Heart right ventricle (tissue), 16 donors: ENCODE measurements at places on chromosomes 2 and 18. TPM values are rescaled to one million over a fixed set of nuclear protein-coding genes. Genes with fewer than 3 reads are reported as not detected.

DNA sequence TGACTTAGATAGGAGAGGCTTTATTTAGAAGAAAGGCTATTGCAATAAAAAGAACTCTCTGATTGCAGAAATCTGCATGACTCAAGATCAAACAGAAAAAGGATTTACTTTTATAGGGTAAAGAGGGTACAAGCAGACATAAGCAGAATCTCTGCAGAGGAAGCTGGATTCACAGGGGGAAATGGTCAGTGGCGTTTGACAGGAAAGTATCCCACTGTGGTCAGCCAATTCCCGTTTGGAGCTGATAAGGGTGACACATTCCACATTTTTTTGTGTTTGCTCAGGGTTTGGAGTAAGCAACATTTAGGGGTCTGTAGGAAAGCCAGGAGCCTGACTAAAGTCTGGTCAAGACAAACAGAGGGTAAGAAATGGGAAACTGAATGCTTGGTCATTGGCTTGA lies 23.9 kb upstream of the SCYGR5 start:
- no peak for DNase-seq

GRCh38 chr2:233446121-233446520 lies 91.8 kb downstream of the DGKD start:
- no peak for DNase-seq

DNA sequence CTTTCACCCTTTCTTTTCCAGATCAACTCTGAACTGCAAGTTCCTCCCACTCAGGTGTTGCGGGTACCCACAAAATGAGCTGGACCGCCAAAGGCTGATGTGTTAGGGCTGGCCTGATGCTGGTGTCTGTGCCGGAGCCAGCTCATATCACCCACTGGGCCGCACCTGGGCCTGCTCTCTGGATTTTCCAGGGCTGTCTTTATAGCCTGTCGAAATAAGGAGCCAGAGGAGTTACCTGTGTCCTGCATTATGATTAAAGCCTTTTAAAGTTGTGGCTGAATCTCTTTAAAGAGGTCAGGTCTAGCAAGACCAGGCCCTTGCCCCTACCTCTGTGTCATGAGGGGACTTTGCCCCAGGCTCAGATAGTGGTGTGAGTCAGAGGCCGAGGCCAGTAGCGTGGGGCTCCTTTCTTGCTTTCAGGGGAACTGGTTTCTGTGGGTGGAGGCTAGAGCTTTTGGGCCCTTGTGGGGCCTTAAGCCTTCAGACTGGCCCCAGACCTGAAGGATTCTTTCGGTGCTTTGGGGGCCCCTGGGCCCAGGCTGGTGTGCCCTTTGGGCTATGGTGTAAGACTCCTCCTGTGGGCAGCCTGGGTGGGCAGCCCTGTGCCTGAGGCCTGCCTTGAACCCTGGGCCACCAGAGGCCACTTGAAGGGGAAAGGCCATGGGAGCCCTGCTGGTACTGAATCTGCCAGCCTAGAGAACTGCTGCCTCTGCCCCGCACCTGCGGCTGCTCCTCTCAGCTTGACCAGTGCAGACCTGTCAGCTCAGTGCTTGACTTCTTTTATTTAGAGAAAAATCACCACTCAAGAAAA lies 21.3 kb downstream of the OTOF start:
- no peak for DNase-seq

GRCh38 chr18:46226461-46226860 lies 122.3 kb downstream of the HAUS1 start:
- no peak for DNase-seq

DNA sequence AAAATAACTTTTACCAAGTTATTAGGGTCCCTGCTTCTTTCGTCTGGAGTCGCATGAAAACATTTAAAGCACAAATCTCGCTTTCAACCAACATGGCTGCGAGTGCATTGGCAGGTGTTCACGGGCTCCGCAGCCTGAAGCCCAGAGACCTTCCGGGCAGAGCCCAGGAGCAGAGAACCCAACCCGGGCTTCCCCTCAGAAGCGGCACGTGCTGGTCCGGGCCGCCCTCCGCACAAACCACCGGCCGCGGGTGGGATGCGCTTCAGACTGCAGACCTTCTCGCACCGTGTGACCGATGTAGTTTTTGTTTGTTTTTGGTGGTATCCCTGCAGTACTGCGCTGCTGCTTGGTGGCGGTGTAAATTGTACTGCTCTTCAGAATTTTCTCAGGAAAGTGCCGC lies 105.6 kb upstream of the TPO start:
- DNase-seq = no peak

DNA sequence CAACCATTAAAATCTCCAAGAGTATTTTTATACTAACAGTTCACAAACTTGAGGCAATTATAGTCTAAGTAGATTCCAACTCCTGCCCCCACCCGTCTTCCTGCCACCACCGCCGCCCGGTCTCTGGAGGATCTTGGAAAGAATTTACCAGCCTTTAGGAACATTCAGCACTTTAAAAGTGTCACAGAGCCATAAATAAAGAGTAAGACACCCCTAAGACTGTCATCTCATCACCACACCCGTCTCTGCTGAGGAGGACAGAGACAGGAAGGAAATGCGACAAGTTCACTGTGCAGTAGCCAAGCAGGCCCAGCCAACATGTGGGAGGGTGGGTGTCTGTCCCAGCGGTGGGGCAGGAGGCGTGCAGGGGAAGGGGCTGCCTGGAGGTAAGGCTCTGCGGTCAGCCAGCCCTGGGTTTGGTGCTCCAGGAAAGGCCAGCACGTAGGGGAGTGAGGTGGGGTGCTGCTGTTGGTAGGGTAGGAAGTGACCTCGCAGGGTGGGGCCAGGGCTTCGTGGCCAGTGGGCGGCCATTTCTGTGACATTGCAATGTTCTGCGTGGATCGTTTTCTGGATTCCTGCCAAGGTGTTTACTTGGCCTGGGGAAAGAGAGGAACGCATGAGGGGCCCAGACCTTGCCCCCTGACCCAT lies 111.6 kb downstream of the FAM210A start:
- DNase-seq = peak; percentile 29

DNA sequence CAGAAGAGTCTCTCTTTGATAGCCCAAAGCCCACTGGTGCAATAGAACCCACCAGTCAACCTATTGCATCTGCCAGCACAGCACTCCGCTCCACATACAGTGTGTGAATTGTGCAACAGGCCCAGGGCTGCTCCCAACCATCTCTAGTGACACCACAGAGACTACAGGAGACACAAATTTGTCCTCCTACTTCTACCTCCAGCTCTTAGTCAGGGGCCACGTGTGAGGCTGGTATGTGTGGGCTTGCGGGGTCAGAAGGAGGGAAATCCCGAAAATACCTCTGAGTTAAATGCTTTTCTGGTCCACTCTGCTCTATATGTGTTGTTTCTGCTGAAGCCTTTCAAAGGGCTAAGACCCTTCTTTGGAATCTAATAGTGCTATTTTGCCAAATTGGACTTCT lies 18.0 kb downstream of the DGUOK start:
- DNase-seq = no peak

GRCh38 chr2:222992137-222992536 lies 59.9 kb upstream of the KCNE4 start:
- no peak for DNase-seq

GRCh38 chr2:222423186-222423585 lies 1.2 kb upstream of the SGPP2 start:
- no peak for DNase-seq

- no peak for DNase-seq
Observed at GRCh38 chr2:239277401-239278085, 123.3 kb downstream of the HDAC4 start.

GRCh38 chr2:230870544-230871360 lies 6.0 kb downstream of the ITM2C start:
- no peak for DNase-seq

GRCh38 chr2:176679061-176679669 lies 409.9 kb downstream of the MTX2 start:
- no peak for DNase-seq

- no peak for DNase-seq
Observed at GRCh38 chr18:64330161-64330560, 181.3 kb upstream of the LINC00305 start.

DNA sequence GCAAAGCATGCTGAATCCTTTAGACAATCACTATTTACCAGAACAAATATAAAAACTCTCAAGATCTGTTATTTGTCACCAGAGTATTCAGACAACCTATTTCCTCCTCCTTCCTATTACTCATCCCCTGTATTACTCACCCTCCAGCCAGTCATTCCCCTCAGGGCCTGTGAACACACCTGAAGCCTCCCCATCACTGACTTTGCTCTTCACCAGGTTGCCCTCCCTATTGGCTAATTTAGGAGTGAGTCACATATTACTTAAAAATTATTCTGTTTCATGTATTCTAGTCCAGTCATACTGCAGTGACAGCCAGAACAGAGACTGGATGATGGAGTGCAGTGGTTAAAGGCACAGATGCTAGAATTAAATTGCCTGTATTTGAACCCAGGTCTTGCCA lies 3.7 kb upstream of the ATG16L1 start:
- DNase-seq = no peak

DNA sequence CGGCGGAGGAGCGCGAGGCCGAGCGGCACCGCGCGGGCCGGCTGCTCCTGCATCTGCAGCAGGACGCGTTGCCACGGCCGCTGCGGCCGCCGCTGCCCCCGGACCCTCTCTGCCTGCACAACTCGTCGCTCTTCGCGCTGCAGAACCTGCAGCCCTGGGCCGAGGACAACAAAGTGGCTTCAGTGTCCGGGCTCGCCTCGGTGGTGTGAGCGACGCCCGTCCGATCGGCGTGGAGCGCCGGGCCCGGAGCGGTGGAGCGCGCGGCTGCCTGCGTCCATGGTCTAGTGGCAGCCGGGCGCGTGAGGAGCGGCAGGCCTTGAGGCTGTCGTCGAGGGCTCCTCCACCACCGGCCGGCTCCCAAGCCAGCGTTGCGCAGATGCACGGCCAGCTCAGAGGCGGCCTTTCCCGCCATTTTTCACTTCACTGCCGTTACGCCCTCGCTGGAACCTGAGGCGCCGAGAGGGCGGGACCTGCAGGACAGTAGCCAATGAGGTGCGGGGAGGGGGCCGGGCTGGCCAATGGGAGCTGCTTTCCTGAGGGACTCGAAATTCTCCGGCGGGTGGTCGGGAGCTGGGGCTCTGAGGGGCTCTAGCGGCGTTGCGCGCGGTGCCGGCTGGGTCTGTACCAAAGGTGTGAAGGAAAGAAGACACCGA lies 1.9 kb downstream of the TLX2 start:
- DNase-seq = peak; percentile 69

- DNase-seq = no peak
Observed at GRCh38 chr2:193331676-193332075, 1136.9 kb upstream of the TMEFF2 start.

DNA sequence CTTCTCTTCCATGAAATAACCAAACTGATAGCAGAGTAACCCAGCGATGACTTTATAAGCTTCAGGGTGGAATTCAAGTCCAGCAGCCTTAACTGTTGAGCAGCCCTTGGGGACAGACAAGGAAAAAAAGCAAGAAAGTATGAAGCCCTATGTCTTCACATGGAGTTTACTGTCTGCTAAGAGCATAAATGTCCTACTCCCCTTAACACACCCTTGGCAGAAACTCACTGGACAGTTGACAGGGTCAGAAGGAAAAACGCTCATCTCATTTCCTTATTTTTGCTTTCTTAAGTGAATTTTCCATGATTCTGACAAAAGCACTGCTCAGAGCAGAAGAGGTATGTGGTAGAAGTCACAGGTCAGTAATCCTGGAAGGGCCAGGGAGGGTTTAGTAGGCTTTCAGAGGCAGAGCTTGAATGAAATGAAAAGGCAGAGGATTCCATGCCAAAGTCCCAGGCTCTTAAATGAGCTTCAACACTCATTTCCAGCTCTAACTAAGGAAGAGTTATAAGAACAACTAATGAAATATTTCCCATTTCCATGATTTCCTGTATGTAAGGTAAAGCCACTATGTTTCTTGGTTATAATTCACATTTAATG lies 683.3 kb upstream of the KLHL29 start:
- DNase-seq = no peak

- no peak for DNase-seq
Observed at GRCh38 chr2:207767461-207768167, 2.1 kb downstream of the FZD5 start.

DNA sequence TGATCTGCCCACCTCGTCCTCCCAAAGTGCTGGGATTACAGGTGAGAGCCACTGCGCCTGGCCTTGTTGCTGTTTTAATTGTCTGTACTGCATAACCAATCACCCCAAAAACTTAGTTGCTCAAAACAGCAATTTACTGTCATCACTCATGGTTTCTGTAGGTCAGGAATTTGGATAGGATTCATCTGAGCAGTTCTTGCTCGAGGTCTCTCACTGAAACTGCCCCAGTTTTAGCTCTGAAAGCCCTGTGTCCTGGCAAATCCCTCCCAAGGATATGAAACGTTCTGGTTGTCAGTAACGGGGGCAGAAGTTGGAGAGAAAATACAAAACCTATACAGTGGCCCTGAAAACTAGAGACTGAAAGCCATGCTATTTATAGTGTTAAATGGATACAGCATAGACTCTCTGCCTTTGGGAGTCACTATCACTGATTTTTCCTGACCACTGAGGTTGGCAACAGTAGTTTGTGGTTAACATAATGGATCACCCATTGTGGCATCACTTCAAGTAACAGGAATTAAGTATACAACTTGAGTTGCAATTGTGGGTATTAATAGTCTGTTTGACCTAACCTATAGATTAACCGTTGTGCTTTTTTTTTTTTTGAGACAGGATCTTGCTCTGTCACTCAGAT lies 27.2 kb upstream of the ERICH2 start:
- no peak for DNase-seq

- no peak for DNase-seq
Observed at GRCh38 chr2:207766041-207766551, 3.6 kb downstream of the FZD5 start.

DNA sequence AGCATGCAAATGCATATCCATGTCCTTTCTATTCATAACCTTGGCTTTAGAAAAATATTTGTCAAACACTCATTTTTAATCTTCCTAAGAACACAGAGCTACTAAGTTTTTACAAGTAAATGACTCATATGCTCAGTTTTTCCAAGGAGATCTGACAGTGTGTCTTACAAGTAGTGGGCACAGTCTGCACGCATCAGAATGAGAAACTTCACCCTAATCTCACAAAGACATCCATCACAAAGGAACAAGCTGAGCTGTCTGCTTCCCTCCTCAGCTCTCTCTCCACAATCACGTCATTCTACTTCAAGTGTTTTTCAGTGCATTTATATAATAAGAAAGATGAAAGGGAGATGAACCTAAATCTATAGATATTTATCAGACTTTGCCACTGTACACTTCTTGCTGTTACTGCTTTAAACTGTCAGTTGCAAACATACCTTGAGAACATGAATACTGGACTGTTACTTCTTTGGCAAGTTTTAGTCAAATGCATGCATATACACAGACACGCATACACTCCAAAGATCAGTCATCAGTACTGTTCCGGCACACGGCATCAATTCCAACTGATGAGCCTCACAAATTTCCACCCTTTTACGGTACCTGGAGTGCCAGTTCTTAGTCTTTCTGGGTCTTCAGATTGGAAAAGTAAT lies 75.7 kb downstream of the RBMS1 start:
- DNase-seq = no peak

ST6GAL2 gene
- total RNA-seq = 0.15 TPM

ACTG2 gene
- 3.1 TPM for total RNA-seq

VWA3B gene
- 0.28 TPM for total RNA-seq

GALR1 gene
- not detected for total RNA-seq

FASTKD1 gene
- total RNA-seq = 94.1 TPM

TANK gene
- 32.1 TPM for total RNA-seq

SERPINB8 gene
- total RNA-seq = 2.3 TPM

TMEM247 gene
- not detected for total RNA-seq

RAB31 gene
- total RNA-seq = 13.9 TPM

GALNT14 gene
- 0.27 TPM for total RNA-seq

MSTN gene
- total RNA-seq = not detected

CD8B gene
- not detected for total RNA-seq
